ENCODE measurements at places on chromosomes 1 and 21.

- DNase-seq, result no peak
These were observed 1065.6 kb upstream of the TMPRSS15 start for GRCh38 chr21:19468991-19469715.

GRCh38 chr1:209567698-209568175, 15.8 kb upstream of the CAMK1G start:
- no peak for DNase-seq

DNA sequence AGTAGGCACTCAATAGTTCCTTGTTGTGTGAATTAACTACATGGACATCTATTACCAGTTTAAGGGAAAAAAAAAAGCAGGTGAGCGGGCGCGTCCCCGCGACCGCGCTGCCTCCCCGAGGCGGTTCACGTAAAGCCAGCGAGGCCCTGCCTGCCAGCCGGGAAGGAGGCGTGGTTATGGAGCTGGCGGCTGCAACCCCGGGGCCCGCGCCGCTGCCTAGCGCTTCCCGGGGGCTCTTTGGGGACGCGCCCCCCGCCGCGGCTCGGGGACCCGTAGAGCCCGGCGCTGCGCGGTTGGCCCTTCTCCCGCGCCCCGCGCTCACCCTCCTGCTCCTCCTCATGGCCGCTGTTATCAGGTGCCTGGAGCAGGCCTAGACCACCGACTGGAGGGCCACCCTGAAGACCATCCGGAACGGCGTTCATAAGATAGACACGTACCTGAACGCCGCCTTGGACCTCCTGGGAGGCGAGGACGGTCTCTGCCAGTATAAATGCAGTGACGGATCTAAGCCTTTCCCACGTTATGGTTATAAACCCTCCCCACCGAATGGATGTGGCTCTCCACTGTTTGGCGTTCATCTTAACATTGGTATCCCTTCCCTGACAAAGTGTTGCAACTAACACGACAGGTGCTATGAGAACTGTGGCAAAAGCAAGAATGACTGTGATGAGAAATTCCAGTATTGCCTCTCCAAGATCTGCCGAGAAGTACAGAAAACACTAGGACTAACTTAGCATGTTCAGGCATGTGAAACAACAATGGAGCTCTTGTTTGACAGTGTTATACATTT, 2.6 kb upstream of the CC2D1B start:
- DNase-seq, result no peak

- no peak for DNase-seq
These were observed 1.4 kb upstream of the RHBG start for GRCh38 chr1:156367383-156368156.

DNA sequence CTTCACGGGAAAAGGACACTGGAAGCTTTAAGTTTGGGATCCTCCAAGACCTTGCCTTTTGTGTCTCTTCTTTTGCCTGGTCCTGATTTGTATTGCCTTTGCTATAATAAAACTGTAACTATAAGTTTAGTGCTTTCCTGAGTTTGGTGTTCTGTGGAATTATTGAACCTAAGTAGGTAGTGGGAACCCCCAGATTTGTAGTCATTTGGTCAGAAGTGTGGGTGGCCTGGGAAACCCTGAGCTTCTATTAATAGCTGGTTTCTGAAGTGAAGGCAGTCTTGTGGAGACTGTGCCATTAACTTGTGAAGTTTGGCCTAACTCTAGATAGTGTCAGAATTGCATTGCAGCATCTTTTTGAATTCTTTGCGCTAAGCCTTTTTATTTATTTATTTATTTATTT, 6.8 kb upstream of the MYCL start:
- DNase-seq, result no peak

DNA sequence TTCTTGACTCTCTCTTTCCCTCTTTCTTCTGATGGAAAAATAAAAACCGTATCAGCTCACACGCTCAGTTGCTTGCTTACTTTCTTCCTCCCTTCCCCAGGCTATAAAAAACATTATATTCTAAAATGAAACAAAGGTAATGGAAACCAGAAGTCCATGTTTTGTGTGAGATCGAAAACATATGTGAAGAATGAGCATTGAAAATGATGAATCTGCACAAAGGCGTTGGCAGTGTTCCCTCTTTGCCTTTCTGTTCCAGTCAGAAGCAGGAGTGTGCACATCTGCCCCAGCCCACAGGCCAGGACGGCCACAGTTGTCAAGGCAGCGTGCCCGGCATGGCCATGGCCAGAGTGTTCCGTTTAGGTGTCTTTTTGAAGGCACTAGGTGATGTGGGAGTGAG, 185.3 kb upstream of the USP24 start:
- DNase-seq, result no peak

- no peak for DNase-seq
These were observed 132.4 kb downstream of the MAP3K21 start for GRCh38 chr1:233459968-233460367.

GRCh38 chr1:61523893-61524605, 200.9 kb downstream of the TM2D1 start:
- no peak for DNase-seq

DNA sequence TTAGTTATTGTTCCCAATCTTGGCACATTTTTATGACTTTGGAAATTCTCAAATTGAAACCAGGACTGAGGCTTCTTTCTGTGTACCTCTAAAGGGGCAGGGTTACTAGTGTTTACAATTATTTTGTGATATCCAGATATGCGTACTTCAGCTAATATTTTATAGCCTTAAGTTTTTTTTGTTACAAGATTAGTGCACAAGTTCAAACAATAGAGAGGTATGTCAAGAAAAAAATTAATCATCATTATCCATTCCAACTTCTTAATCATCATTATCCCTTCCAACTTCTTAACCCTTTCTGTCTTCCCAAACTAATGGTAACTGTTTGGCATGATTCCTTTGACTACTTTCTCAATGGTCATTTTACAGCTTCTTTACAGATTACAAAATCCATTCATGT, 272.9 kb upstream of the C1orf105 start:
- no peak for DNase-seq

DNA sequence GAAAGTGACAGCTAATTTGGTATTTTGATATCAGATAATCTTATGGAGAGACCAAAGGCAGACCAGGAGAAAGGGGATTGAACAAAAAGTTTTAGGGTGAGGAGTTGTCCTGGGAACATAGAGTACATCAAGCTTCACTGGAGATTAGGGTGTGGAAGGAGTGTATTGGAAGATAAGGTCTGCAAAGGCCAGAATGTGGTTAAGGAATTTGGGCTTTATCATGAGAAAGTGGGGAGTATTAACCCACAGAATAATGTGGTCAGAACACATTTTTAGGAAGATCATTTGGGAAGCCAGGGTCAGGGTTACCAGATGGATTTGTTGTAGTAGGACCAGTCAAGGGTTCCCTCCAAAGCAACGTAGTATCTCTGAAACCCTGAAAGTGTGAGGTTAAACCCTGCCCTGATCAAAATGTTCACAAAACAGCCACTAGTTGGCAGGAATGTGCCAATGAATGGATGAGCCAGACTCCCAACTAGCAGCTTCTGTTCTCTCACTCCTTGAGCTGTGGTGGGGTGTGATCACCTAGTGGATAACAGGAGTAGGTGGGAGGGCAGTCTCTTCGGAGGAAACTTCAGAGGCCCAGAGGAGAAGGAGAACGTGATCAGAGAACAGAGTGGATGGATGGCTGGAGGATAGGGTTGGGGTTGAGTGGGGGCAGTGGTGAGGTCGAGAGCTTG, 35.8 kb downstream of the SLC2A1 start:
- no peak for DNase-seq

DNA sequence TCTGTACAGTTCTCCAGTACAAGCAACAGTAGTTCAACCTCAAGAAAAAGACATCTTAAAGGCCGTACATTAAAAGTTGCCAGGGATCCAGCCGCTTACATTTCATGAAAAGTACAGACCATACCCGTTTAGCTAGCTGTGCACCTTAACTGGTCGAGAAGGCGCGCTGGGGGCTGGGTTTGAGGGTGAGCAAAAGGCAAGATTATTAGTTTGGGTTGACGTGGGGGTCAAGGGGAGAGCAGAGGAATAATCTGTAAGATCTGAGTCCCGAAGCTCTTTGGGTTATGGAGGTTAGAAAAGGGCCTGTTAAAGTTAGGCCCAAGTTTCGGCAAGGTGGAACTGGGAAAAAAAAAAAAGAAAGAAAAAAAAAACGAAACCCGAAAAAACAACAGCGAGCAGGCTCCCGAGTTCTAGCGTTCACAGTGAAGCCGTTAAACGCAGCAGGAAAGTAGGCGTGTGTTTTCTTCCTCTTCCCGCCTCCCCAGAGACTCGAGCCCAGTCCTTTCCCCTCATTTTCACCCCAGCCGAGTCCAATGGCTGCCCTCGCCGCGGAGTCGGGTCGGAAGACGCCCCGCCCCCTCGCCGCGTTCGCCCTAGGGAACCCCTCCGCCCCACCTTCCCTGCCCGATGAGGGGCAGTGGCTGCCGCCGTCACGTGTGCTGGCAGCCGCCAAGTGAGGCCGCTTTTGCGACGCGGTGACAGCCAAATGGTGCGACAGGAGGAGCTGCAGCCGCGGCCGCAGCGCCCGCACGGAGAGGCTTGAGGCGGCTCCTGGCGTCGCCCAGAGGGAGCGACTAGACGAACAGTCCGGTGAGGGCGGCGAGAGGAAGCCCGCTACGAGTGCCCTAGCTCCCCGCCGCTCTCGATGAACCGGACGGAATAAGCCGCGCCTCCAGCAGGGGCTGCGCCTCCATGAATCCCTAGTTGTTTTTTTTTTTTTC, at the start of gene PKN2:
Gene PKN2, plus strand, starts transcription at position 733 of the 941 bp plus-strand sequence. CDS start 308 bp downstream, outside the sequence.
- peak; percentile 95 for DNase-seq

Measured in stimulated activated CD8-positive, alpha-beta memory T cell treated with anti-CD3 and anti-CD28 coated beads, Interleukin-2, amount 100 ng/mL, for 1 hour (primary cell).